ENCODE measurements at places on chromosomes 1 and 21.
A peak's percentile ranks its signal among the peaks of the same experiment; 100 is the strongest.

DNA sequence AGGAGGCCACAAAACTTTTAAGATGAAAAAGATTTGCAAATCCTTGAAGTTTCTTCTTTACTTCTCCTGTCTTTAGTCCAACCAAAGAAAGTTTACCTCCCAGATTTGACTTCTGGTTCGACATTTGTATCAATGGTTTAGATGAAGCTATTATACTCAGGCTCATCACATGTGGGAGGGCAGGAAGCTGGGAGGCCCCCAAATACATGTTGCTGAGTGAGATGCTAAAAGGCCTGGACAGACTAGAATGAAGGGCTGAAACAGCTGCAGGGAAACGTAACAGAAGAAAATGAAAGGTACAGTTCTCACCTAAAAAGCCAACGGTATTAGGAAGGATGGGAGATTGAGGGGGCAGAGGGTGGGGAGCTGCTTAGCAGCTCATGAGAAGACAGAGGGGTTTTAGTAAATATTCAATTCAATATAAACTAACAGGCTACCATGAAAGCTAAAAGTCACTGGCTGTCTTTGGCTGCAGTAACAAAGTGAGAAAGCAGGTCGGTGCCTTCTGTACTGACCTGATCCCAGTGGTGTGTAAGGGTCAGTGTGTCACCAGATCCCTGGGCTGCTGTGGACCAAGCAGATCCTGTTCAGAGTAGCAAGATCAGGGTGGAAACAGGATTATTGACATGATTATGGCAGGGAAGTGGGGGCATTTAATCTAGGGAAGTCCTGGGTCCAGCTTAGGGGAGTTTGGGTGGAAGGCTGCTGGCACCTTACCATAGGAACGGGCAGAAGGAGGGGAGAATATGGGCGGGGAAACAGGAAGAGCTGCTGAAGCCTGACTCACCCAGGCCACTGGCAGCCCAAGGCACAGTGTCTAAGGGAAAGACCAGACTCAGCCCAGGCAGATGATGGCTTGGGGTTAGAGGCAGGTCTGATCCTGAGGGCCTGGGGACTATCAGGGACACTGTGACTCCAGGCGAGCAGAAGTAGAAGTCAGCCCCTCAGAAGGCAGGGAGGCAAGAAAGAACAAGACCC lies 60.4 kb downstream of the KCNN3 start:
- no peak for DNase-seq

- DNase-seq, result no peak
Observed at GRCh38 chr21:15976807-15977206, 247.0 kb downstream of the USP25 start.

GRCh38 chr1:172670791-172671190 lies 11.9 kb downstream of the FASLG start:
- no peak for DNase-seq

DNA sequence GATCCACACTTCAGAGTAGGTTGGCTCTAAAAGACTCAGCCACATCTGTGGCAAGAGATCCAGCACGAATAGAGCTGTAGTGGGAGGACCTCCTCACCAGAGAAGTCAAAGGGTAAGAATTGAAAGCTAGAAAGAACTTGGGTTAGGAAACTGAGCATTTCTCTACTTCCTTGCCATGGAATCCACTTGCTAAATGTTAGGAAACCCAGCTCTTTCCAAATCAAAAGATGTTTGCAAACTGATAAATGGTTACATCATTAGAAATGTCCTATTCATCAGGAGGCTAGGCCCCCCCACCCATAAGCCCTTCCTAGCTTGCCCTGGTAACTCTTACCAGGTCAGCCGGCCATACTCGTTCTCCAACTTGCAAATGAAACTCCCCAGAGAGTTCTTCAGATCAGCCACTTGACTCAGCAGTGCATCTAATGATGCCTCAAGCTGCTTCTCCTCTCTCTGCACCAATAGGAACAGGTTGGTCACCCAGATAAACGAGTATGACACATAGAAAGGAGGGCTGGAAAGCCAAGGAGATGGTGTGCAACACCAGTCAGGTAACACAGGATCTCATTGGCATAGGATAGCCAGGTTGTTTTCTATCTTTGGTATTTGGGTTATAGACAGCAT lies 1.5 kb downstream of the MED8 start:
- no peak for DNase-seq

GRCh38 chr1:201090541-201090940 lies 21.7 kb downstream of the CACNA1S start:
- DNase-seq, result no peak

DNA sequence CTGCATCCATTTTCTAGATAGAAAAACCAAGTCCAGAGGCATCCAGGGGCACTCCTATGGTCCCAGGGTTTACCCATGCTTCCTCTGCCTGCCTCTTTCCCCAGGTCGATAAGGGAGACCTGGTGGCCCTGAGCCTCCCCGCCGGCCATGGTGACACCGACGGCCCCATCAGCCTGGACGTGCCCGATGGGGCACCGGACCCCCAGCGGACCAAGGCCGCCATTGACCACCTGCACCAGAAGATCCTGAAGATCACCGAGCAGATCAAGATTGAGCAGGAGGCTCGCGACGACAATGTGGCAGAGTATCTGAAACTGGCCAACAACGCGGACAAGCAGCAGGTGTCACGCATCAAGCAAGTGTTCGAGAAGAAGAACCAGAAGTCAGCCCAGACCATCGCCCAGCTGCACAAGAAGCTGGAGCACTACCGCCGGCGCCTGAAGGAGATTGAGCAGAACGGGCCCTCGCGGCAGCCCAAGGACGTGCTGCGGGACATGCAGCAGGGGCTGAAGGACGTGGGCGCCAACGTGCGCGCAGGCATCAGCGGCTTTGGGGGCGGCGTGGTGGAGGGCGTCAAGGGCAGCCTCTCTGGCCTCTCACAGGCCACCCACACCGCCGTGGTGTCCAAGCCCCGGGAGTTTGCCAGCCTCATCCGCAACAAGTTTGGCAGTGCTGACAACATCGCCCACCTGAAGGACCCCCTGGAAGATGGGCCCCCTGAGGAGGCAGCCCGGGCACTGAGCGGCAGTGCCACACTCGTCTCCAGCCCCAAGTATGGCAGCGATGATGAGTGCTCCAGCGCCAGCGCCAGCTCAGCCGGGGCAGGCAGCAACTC lies 41.3 kb downstream of the TMCC2 start:
- DNase-seq, result no peak

DNA sequence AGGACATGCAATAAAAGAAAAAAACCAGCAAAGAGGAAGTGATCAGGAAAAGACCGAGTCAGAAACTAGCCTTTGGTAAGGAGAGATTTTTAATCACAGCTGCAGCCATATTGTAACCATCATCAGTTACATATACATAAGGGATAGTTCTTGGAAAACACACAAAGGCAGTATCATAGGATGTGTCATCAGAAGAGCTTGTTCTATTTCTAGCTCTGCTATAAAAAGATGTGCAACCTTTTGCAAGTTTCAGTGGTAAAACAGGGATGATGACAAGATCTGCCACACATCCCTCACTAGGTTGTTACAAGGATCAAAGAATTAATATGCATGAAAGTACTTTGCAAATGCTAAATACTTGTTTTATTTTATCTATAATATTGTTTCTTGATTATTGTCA lies 342.0 kb downstream of the VAV3 start:
- no peak for DNase-seq

DNA sequence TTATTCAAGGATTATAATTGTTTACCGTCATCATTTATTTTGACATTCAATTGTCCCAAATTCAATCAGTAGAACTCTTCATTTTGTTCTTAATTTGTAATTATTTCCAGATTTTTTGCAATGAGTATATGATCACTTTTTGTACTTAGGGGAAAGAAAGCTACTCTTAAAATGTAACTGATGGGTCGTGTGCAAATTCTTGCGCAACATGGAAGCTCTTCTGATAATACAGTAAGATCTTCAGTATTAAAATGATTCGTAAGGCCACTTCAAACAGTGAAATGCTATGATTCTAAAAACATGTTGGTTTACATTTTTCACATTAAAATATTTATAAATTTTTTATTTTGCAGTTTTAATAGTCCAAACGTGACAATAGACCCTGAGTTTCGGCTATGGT lies 63.4 kb downstream of the LBR start:
- DNase-seq, result no peak

GRCh38 chr1:233057836-233058235 lies 107.4 kb downstream of the NTPCR start:
- no peak for DNase-seq

DNA sequence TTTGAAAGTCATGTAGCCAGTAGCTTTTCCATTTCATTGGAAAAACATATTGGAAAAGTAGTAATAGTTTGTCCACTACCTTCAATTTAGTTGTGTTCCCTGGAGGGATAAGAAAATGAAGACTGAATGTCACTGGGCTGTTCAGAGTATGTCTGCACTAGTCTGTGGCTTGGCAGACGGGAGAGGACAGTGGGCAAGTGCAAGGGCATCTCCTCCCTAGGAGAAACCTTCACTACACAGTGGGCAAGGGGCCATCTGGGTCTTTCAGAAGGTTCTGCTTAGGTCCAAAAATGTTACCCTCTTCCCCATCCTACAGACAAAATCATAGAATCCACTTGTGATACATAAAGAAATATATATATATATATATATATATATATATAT lies 118.1 kb downstream of the C1orf21 start:
- DNase-seq, result no peak

GRCh38 chr1:62209931-62210595 lies 15.4 kb downstream of the L1TD1 start:
- DNase-seq, result no peak

DNA sequence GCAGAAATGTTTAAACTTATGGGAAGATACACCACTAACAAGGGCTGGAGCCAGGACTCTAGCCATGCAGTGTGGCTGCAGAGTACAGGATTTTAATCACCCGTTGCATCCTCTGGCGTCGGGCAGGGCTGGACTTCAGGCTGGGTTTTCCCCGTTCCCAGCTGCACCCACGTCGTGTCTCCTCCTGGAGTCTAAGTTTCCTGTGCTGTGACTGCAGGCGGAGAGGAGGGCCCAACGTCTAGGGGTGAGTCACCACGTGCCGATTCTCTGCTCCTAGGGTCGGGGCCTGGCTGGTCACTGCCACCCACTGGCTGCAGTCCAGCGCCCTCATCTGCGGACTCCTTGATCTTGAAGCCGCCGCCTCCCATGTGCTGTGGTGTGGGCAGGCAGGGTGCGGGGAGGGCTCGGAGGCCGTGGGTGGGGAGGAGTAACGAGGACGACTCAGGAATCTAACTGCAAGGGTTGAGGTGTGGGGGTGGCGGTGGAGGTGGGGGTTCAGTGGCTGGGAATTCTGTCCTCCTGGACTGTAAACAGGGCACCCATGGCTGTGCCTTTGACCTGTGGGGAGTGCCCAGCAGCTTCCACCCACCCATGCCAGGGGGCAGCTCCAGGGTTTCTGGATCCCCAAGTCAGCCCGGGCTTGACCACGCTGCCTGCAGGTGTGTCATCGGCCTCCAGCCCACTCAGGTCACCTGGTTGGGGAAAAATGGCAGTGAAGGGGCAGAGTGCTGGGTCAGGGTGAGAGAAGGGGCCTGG lies 77.8 kb downstream of the ALPL start:
- DNase-seq, result no peak

- no peak for DNase-seq
Observed at GRCh38 chr21:29217818-29218291, 80.9 kb upstream of the BACH1 start.

- DNase-seq, result no peak
Observed at GRCh38 chr1:232937741-232938375, 12.6 kb upstream of the NTPCR start.

DNA sequence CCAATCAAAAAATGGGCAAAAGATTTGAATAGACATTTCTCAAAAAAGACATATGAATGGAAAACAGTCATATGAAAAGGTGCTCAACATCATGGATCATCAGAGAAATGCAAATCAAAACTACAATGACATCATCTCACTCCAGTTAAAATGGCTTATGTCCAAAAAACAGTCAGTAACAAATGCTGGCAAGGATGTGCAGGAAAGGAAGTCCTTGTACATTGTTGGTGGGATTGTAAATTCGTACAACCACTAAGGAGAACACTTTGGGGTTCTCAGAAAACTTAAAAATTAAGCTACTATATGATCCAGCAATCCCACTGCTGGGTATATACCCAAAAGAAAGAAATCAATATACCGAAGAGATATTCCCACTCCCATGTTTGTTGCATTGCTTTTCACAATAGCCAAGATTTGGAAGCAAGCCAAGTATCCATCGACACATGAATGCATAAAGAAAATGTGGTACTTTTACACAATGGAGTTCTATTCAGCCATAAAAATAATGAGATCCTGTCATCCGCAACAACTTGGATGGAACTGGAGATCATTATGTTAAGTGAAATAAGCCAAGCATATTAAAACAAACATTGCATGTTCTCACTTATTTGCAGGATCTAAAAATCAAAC lies 17.9 kb downstream of the GBP5 start:
- no peak for DNase-seq

- DNase-seq, result no peak
Observed at GRCh38 chr21:41295721-41296254, 20.8 kb upstream of the FAM3B start.

DNA sequence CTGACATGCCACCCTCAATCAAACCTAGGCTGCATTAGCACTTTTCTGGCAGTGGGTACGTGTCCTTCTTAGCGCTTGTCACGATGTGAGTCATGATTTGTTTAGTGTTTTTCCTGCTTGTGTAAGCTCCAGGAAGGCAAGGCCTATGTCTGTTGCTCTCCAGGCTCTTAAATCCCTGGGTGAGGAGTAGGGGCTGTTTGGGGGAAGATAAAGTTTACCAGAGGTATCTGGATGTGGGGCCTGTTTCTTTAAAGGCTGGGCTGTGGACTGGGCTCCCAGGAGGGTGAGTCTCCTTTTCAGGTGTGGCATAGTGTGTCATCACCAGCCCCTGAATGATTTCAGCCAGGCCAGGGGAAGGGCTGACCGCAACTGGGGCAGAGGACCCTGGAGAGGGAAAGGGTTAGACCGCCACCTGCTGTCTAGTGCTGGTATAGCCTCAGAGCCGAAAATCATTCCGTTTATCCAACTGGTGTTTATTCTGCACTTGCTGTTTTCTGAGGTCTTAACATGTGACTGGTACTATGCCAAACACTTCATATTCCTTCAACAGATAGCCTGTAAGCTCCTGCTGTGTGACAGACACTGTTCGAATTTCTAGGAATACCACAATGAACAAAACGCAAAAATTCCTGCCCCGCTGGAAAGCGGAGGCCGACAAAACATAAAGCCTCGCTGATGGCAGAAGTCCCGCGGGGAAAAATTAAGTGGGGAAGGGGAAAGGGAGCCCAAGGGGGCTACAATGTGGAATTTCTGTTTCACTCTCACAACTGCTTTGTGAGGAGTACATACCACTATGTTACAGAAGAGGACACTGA lies 9.7 kb downstream of the SERINC2 start:
- peak; percentile 70 for DNase-seq

GRCh38 chr1:178784131-178784536 lies 59.1 kb downstream of the RALGPS2 start:
- no peak for DNase-seq

DNA sequence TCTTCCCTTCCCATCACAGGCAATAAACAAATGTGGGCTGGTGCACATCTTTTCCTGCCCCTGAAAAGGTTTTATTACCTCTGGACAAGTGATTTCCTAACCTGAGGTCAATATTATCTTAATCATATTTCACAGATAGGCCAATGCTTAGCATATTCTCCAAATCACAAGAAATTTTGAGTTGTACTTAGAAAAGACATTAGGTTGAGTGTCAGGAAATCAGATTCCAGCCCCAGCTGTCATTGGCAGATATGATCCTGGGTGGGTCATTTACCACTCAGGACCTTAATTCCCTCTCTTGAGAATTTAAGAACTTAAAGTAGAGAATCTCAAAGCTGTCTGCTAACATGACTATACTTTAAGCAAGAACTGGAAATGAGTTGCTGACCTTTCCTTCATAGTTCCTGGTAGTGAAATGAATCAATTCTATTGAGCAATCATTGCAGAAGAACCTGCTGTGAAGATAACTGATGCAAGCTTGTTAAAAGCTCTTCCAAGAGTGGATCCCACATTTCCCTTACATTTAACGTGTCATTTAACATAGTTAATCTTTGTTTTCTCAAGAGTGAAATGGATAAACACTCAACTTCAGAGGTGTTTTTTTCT lies 46.4 kb upstream of the CR2 start:
- DNase-seq, result no peak
